ENCODE measurements at places on chromosomes 16 and 17.

GRCh38 chr17:76160896-76161528, 20.0 kb upstream of the FOXJ1 start:
- DNase-seq, result no peak

DNA sequence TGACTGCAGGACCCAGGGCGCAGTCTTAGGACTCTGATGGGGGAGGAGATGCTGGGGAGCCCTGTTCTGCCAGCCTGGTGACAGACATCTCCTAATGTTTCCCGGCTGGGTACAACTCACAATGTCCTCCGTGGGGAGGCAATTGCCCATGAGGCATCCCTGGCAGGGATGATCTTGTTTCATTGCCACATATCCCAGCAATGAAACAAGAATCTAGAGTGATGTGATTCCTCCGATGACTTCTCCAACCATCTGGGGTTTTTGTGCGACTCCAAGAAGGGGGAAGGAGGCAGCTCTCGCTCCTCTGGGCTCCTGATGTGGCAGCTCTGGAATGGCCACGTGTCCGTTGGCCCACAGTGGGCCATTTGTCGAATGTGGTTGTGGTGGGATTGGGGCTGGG, 255.8 kb downstream of the SEC14L1 start:
- no peak for DNase-seq

DNA sequence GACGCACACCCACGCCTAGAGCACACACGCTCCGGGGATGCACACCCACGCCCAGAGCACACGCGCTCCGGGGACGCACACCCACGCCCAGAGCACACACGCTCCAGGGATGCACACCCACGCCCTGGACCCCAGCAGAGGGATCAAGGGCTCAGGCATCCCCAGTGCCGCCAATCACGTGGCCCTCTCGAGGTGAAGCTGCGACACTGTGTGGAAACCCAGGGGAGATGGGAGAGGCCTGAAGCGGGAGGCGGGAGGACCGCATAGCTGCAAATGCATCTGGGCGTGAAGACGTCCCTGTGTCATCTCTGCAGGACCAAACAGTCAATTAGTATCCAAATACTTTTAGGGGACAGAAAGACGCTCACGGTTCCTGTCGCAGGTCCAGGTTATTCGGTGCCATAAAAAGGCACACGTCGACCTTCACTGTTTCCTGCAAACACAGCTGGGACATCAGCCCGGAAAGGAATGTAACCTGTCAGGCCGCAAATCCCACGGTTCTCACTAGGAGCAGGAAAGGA, 56.4 kb downstream of the TBC1D16 start:
- DNase-seq, result no peak

DNA sequence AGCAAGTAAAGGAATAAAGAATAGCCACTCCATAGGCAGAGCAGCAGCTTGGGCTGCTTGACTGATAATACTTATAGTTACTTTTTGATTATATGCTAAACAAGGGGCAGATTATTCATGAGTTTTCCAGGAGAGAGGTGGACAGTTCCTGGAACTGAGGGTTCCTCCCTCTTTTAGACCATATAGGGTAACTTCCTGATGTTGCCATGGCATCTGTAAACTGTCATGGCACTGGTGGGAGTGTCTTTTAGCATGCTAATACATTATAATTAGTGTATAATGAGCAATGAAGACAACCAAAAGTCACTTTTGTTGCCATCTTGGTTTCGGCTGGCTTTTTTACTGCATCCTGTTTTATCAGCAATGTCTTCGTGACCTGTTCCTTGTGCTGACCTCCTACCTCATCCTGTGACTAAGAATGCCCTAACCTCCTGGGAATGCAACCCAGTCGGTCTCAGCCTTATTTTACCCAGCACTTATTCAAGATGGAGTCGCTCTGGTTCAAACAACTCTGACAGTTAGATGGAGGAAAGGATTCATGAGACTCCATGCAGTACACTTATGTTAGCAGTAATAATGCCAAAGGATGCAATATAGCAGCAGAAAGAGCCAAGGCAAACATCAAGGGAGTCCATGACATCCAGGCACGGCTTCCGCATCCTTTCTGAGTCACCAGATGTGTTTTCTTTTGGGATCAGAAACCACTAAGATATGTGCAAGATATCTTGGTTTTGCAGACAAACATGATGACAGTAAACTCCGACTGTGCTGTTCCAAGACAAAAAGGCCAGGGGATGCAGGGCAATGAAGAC, 55.8 kb upstream of the B4GALNT2 start:
- DNase-seq, result no peak

DNA sequence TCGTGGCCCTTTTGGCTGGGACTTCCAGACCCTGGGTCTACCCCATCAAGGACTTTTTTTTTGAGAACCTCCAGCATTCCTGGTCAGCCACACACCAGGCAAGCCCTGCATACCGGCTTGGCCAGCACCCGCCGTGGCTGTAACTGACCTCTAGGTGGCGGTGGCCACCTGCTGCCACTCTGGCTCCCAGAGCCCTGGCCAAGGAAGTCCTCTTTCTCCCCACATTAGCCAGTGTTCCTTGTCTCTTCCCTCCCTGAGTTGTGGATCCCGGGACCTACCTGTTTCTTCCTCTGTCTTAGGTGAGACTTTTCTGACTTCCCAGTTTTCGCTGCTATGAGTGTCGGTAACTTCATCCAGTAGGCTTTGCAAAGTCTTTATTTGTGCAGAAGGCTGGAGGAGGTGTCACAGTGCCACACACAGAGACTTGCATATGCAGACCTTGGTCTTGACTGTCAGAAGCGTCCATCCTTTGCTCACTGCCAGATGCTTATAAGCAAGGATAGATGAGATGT, 348.3 kb downstream of the CPPED1 start:
- DNase-seq, result no peak

- DNase-seq, result no peak
Measured at GRCh38 chr17:49898366-49899190, 50.7 kb upstream of the TAC4 start.

GRCh38 chr17:4097165-4097960, 45.5 kb downstream of the ZZEF1 start:
- DNase-seq, result no peak

DNA sequence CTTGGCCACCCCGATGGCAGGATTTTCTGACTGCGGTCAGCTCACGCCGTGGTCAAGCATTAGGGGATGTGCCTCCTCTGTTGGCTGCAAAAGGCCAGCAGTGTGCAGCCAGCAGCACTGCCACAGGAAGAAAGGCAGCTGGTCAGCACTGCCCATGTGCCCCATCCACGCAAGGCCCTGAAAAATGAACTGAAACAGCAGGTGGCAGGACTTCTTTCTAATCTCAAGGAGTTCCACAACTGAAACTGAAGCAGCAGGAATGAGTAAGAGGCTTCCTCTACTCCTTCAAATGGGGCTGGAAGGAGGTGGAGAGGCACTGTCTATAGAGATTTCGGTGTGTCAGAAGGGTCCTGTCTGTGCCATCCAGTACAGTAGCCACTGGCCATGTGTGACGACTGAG, 3.2 kb downstream of the ZNF500 start:
- DNase-seq, result no peak

- no peak for DNase-seq
Measured at GRCh38 chr17:412211-413015, 59.8 kb upstream of the RPH3AL start.

- DNase-seq, result no peak
Measured at GRCh38 chr17:68249354-68249765, 1.5 kb downstream of the AMZ2 start.

DNA sequence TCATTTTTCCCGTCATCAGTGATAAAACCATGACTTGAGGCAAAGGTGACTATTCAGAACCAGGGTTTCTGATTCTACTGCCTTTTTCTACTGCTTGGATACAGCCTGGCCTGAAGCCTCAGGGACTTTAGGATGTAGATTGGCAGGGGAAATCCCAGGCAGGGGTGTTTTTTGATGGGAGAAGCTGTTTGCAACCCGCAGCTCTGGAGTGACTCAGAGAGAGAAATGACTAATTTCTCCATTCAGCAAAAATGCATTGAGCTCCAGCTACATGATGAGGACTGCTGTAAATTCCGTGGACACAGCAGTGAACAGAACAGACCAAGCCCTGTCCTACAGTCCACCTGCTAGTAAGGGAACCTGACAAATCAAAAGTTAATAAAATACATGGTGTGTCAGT, 560.6 kb downstream of the CDH13 start:
- DNase-seq, result no peak

DNA sequence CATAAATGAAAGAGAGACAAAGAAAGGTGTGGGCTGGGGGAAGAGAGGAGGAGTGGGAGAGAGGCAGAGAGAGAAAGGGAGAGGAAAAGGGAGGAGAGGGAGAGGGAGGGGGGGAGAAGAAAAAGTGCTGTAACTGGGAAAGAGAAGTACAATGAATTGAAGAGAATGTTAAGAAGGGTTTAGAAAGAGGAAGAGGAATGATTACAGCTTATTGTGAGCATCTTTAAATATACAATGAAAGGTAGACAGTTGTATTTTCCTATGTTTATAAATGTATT, 229.1 kb upstream of the PMFBP1 start:
- DNase-seq, result no peak

GRCh38 chr17:11336290-11336689, 95.3 kb downstream of the SHISA6 start:
- DNase-seq, result no peak

GRCh38 chr16:87414251-87414680, 22.1 kb downstream of the MAP1LC3B start:
- DNase-seq, result no peak

DNA sequence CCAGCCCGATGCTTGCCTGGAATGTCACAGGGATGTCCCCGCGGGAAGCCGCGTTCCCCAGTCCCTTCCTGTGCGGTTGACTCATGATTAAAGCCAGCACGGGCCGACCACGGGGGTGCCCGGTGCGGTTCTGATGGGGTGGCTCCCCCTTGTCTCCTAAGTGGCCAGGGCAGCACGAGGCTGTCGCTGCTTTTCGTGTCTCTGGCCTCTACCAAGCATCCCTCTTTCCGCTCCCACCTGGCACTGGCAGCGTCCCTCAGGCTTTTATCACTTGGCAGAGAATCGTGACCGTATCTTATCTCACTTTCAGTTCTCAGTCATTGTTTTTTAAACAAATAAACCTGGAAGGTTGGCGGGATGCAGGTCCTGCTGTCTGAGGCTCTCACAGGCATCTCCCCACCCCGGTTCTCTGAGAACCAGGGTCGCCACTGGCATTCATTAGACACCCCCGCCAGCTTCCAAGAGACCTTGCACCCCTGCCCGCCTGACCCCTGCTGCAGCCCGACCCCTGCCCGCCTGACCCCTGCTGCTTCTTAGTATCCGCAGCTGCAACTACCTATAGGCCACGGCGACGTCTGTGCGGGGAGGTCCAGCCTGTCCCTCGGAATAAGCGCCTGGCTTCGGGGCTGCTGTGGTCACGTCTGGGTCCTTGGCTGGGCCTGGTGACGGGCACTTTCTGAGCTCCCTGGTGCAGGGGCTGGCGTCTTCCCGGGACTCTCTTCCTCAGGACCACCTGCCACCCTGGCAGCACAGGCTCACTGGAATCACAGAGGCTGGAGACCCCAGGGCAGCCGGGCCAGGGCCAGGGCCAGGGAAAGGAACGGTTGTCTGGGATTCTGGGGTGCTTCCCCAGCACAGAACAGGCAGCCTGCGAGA, 7.5 kb downstream of the C1QTNF8 start:
- DNase-seq, result no peak

DNA sequence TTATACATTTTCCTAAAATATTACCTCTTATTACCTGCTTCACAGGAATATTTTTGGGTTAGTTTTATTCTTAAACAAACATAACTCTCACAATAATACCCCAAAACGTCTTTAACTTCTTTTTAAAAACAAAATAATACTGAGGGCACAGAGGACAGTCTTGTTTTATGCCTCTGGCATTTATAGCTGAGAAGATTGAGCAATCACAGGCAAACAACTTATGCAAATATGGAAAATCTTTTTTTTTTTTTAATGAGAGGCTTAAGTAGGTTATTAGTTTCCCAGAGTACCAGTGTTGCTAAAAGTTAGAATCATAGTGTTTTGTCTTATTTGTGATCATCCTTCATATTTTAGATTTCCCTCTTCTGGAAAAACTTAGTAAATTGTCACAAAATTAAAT, 195.0 kb downstream of the FTO start:
- DNase-seq, result no peak

DNA sequence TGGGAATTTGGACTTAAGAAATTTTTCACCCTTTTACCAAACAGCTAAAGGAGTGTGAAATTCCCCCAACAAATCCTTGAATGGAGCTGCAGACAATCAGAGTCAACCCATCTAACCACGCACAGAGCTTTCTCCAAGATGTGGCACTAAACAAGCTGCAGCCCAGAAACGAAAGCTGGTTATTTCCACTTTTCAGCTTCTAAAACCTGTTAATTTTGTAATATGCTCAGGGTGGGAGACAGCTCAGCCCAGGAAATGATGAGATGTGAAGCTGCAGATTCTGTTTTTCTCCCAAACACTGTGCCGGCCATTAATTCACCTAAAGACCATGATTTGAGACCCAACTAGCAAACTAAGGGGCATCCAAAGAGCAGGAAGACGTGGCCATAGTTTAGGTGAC, 33.2 kb upstream of the ABR start:
- no peak for DNase-seq

All from GM12891 (cell line).